Heart left ventricle (tissue), 16 donors: ENCODE measurements at places on chromosomes 11 and 22. TPM values are rescaled to one million over a fixed set of nuclear protein-coding genes. Genes with fewer than 3 reads are reported as not detected.
A peak's percentile ranks its signal among the peaks of the same experiment; 100 is the strongest.

DNA sequence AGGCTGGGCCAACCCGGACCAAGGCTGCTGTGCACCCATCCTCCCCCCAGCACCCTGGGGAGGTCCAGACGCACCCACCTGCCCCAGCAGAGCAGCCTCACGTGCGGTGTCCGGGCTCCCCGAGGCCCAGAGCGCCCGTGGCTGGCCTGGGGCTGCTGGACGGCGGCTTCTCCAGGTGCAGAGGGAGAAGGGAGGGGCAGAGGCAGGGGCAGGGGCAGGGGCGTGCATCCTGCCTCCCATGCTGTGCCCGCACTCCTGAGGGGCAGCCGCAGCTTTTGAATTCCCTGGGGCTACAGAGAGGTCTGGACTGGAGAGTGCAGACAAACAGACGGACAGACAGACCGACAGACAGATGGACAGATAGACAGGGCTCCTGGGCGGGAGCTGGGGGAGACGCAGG, 83.6 kb upstream of the PRR5 start:
- DNase-seq: no peak

DNA sequence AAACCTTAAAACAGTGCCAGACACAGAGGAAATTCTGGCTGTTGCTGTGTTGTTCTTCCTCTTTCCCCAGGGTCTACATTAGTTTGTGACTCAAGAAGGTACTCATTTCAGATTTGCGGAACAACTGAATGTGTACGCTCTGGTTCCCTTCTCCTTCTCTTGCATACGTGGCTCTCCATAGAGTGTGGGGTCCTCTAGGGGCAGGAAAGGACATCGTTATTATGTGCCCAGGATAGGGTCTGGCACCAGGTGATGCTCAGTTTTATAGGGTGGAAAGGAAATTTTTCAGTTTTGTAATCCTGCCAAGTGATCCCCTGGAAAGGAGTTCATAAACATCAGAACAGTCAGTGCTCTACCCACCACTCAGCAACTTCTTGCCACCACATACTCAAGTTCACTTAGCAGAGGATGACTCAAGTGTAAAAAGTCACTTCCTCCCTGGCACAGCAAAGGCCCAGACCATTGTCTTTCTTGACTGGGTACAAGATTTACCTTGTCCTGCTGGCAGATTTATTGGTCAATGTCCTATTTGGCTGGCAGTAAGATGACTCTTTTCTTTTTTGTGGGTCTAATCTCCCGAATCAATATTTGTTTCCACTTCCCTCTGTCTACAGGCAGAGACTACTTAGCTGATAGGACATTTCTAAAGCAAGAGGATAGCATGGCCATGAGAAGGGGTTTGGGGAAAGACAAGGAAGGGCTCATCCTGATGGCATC, 246.0 kb upstream of the TENM4 start:
- DNase-seq: no peak

- DNase-seq: no peak
Measured at GRCh38 chr11:71066311-71066710, 186.1 kb downstream of the SHANK2 start.

DNA sequence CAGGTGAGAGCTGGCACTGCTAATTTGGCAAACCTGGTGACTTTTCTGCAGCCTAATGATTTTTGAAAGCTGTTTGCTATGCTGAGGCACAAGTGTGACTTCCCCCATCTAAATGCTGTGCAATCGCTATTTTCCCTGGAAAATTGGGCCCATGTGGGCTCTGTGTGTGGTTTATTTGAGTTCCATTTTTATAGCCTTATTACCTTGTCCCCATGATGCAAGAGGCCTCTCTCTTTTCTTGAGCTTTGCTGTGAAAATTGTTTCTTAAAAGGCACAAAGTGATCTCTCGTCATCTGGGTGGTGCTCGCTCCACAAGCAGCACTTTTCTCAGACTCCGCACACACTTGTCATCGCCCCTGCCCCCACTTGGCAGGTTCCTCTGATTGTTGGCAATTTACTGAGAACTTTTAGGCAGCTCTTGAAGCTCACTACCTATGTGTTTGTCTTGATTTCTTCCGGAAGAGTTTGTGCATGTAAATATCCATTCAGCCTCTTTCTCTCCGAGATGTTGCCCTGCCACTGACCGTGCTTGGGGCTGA, 24.9 kb downstream of the BMAL1 start:
- DNase-seq: no peak

DNA sequence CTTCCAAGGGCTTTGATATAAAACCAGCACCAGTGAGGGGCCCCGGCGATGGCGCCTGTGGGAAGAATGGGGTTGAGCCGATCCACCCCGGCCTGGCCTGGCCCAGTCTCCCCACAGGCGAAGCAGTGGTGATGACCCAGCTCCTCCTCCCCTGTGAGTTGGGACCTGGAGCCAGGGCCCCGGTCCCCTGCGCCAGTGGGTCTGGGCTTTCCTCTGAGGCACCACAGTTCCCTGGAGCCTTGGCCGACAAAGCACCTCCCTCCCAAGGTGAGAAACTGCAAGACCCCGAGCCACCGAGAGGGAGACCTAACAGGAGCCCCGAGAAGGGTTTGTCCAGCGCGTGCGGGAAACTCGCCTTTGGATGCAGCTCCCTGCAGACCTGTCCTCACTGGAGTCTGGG, 942.9 kb downstream of the BRD1 start:
- peak; percentile 13 for DNase-seq

- no peak for DNase-seq
Measured at GRCh38 chr11:106281455-106282173, 204.2 kb downstream of the AASDHPPT start.

C11orf87 gene
- not detected for total RNA-seq

OR52H1 gene
- total RNA-seq: 0.32 TPM

DNA sequence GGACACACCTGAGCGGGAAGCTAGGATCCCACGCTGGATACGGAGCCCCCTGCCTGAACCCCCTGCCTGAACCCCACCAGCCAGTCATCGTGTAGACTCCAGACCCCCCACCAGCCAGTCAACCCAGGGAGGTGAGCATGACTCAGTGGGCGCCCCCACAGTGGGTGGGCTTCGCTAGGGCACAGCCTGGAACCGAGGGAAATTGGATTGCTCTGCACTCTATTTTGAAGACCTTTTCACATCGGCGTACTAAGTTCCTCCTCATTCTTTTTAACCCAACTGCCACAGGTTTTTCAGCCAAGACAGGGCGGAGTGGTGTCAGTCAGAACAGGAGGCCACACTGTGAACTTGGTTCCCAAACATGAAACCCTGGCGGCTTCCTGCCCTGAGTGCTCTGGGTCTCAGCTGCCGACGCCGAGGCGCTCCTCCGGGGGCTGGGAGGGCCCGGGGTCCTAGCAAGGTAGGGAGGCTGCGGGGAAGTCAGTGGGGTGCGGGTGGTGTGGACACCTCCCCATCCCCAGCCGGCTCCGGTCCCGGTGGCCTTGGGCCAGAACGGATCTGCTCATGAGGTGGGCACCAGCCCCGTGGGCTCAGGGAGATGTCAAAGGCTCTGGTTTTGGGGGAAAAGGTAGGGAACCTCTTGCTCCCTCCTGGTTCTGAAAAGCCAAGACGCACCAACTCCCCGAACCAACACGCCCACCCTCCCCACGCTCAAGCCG, 57.0 kb downstream of the BRD1 start:
- no peak for DNase-seq

DNA sequence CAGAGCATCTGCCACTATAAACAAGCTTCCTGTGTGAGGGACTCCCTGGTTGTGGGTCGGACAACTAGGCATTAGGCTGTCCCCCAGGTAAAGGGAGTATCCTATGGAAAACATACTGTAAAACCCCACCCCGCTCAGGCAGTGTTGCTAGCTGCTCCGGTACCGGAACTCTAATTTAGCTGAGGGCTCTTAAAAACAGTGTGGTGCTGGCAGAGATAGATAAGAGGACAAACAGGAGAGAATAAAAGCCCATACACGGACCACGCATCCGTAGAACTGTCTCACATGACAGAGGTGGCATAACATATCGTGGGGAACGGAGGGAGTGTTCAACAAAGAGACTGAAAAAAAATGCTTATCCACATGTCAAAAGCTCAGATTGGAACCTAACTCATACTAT, 3.4 kb upstream of the MOGAT2 start:
- DNase-seq: no peak

GRCh38 chr11:8059571-8060011, 21.4 kb upstream of the TUB start:
- DNase-seq: no peak

EMID1 gene
- total RNA-seq: 1.1 TPM

DNA sequence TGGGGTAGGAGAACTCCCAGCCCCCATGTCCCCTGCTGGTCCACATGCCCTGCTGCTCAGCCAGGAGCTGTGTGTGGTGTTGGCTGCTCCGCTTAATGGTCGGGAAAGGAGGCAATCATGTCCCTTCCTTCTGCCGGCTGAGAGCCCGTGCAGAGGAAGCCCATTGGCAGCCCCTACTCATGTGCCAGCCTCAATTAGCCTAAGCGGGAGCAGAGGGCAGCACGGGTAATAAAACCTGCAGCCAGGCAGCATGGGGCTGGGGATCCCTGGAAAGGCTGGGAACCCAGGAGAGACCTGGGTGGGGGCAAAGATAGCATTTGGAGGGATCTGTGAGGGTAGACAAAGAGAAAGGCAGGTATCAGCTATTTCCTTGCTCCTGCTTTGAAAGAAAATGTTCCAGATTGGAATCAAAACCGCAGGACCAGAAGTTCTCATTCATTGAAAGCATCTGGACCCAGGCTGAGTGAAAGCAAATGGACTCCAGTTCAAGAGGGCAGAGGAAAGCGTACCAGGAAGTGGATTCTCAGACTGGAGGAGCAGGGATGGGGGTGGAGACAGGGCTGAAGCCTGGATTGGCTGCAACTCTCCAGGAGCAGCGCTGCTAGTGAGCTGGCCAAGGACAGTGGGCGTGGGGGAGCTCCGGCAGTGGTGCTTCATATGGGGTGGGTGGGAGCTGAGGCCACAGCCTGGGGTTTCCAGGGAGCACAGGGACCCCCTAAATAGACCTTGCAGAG, 103.4 kb upstream of the NECTIN1 start:
- no peak for DNase-seq

B4GALNT4 gene
- total RNA-seq: 0.51 TPM

CABP2 gene
- total RNA-seq: not detected

GRCh38 chr11:121367001-121367843, 74.7 kb downstream of the SC5D start:
- no peak for DNase-seq

GRCh38 chr11:7454854-7455253, 30.5 kb upstream of the OLFML1 start:
- no peak for DNase-seq

DNA sequence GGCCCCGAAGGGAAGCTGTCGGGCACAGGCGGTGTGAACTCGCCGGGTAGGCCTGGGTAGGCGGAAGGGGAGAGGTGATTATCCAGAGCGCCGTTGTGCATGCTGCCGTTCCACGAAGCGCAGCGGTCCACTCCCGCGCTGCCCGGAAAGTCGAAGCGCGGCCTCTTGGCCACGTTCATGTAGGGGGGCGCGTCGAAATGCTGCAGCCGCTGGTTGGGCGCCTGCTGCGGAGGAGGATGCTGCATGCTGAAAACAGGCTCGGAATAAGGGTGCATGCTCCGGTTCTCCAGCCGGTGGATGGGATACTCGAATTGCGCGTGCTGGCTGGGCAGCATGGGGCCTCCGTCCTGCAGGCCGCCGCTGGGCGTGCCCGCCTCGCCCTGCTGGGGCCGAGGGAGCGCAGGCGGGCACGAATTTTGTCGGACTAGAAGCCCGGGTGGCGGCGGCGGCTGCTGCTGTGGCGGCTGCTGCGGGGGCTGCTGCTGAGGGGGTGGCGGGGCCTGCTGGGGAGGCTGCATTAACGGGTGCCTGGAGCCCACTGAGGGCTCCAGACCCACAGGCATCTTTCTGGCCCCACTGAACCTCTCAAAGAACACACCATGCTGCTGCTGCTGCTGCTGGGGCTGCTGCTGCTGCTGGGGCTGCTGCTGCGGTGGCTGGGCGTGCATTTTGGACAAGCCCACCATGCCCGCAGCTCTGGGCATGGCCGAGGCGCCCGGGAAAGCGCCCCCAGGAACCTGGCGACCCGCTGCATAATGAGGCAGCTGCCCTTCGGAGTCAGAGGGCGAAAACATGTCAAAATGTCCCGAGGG, 2.3 kb downstream of the MN1 start:
- DNase-seq: peak; percentile 57

DNA sequence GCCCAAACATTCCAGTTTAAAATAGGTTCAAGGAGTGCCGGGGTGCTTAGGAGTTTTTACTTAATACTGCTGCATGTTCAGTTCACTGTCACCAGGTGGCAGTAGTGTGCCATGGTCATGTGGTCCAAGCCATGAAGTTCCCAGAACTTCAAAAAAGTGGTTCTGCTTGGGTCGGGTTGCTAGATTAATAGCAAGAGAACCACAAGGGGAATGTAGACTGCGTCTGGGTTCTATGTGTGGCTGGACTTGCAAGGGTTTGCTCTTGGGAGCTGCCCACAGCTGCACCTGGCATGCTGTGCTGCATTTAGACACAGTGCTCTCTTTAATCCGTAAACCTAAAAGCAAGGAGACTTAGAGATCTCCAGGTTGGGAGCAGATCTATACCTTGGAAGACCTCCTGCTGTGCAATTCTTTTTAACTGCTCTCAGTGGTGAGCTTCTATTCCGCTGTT, 6.5 kb upstream of the SPON1 start:
- DNase-seq: peak; percentile 48

GRCh38 chr11:83034673-83035014, 37.1 kb downstream of the RAB30 start:
- no peak for DNase-seq
